ENCODE measurements at places on chromosomes 13 and 19. TPM values are rescaled to one million over a fixed set of nuclear protein-coding genes. Genes with fewer than 3 reads are reported as not detected.
A peak's percentile ranks its signal among the peaks of the same experiment; 100 is the strongest.

DNA sequence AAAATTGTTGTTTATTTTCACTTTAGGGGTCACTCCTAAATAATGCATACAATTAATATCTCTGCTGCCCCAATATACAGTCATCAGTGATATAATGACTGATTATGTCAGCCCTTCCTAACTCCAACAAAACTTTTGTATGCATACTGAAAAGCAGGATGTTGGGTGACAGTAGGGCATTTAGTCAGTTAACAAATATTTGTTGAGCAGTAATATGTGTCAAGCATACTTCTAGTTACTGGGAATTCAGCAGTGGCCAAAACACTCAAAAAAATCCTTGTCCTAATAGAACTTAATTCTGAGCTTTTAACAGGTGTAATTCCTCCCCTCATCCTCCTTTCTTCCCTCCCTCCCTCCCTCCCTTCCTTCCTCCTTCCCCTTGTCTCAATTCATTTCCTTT, 560.7 kb upstream of the KLHL1 start:
- H3K4me1 ChIP-seq: no peaks in the 10 kb centered on the region
- no peaks in the 10 kb centered on the region for H3K36me3 ChIP-seq
- no peak overlapping the region for H3K27ac ChIP-seq
- DNase-seq: no peak

GFY gene
- not detected for polyA plus RNA-seq

PRRG2 gene
- polyA plus RNA-seq: 0.42 TPM

MLNR gene
- polyA plus RNA-seq: not detected

PRR22 gene
- polyA plus RNA-seq: 0.91 TPM

B3GLCT gene
- 2.8 TPM for polyA plus RNA-seq

GRCh38 chr13:42056583-42056982, 8.1 kb downstream of the DGKH start:
- no peaks in the 10 kb centered on the region for H3K27me3 ChIP-seq
- peaks cover 7% of the 10 kb centered on the region for H3K36me3 ChIP-seq
- H3K27ac ChIP-seq: no peak overlapping the region
- no peak overlapping the region for H3K4me3 ChIP-seq
- DNase-seq: no peak

GRCh38 chr19:45601524-45602374, at the start of gene GPR4:
GPR4 (minus strand) TSS chr19:45602212; CDS start chr19:45591866, 10,346 bp downstream.
- peak; percentile 74 for DNase-seq
- H3K36me3 ChIP-seq: no peaks in the 10 kb centered on the region
- peaks cover 21% of the 10 kb centered on the region for H3K27me3 ChIP-seq
- peaks cover 8% of the 10 kb centered on the region for H3K4me1 ChIP-seq
- H3K4me3 ChIP-seq: peak within 1 kb of the TSS; percentile 17

GRCh38 chr13:106151056-106151699, 384.3 kb downstream of the EFNB2 start:
- no peak for DNase-seq
- H3K4me3 ChIP-seq: no peak overlapping the region
- H3K36me3 ChIP-seq: no peaks in the 10 kb centered on the region
- no peaks in the 10 kb centered on the region for H3K4me1 ChIP-seq

- H3K4me1 ChIP-seq: no peaks in the 10 kb centered on the region
- no peak for DNase-seq
- H3K4me3 ChIP-seq: no peak overlapping the region
- peaks cover 7% of the 10 kb centered on the region for H3K36me3 ChIP-seq
- H3K27me3 ChIP-seq: no peaks in the 10 kb centered on the region
- H3K27ac ChIP-seq: peak overlapping the region; percentile 20
Measured at GRCh38 chr19:17086834-17087233, 11.3 kb downstream of the MYO9B start.

DNA sequence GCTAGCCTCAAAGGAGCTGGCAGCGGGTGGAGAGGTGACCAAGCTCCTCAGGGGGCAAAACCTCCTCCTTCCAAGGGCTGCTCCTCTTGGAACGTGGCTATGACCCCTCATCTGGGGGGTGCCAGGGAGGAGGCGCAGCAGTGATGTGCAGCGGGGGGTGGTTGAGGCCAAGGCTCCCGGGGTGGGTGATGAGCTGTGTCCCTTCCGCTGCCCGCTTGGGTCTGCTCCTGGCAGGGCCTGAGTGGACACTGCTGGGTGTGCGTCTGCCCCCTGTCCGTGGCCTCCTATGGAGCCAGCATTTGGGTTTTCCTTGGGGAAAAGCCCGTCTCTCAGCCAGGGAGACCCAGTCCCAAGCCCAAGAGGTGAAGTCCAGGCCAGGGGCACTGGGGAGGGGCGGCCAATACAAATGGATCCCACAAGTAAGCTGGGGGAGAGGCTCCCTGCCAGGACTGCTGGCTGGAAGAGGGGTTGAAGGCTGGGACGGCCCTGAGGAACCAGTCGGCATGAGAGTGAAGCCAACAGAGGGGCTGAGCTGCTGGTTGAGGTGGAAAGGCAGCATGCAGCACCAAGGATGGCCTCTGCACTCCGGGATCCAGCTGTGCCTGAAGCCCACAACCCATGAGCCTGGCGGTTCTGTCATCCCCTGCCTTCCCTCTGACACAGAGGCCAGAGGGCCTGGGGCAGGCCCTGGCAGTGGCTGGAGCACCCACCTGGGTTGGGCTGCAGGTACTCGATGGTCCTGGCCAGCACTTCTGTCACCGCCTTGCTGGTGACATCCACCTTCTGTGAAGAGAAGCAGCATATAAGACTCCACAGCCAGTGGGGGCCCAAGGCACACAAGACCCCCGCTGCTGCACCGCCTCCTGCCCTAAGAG, 22.7 kb downstream of the MPND start:
- H3K4me3 ChIP-seq: no peak overlapping the region
- peaks cover 37% of the 10 kb centered on the region for H3K36me3 ChIP-seq
- peak overlapping the region; percentile 34 for H3K27ac ChIP-seq
- peaks cover 7% of the 10 kb centered on the region for H3K4me1 ChIP-seq

APOE gene
- polyA plus RNA-seq: 56.0 TPM

GRCh38 chr19:1577929-1578618, 9.9 kb upstream of the MEX3D start:
- no peak for DNase-seq
- peaks cover 34% of the 10 kb centered on the region for H3K36me3 ChIP-seq
- H3K27me3 ChIP-seq: no peaks in the 10 kb centered on the region
- no peak overlapping the region for H3K27ac ChIP-seq
- H3K4me3 ChIP-seq: no peak overlapping the region

DNA sequence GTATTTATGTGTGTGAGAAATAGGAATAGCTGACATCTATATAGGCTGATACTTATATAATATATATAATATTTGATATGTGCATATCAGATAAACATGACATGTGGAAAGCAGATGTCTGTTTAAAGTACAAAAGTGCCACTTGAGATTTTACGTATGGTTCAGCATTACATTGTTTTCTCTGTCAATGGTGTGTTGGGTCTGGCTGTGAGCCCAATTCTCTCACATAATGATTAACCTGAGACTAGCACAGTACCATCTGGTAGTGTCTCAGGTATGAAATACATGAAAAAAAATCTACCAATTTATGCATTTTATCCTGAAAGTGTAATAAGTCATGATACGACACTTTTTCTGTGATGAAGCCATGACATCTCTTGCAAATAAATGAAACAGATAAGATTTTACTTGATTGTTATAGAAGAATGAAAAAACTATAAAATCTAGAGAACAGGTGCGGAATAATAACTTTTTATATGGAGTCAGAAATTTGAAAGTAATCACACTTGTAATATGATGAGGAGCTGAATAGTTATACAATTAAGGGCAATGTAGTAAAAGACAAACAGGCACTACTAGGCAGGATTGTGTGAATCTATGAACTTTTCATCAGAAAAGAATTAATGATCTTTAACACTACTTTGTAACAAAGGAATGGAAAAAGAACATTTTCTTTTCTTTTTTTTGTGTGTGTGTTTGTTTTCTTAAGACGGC, 1405.0 kb downstream of the OLFM4 start:
- DNase-seq: no peak
- no peak overlapping the region for H3K27ac ChIP-seq
- H3K4me1 ChIP-seq: no peaks in the 10 kb centered on the region
- no peak overlapping the region for H3K4me3 ChIP-seq
- H3K36me3 ChIP-seq: no peaks in the 10 kb centered on the region

- H3K4me1 ChIP-seq: no peaks in the 10 kb centered on the region
- H3K27me3 ChIP-seq: peaks cover 9% of the 10 kb centered on the region
Measured at GRCh38 chr13:24802074-24802473, 38.1 kb downstream of the RNF17 start.

FBXO17 gene
- 40.7 TPM for polyA plus RNA-seq

DNA sequence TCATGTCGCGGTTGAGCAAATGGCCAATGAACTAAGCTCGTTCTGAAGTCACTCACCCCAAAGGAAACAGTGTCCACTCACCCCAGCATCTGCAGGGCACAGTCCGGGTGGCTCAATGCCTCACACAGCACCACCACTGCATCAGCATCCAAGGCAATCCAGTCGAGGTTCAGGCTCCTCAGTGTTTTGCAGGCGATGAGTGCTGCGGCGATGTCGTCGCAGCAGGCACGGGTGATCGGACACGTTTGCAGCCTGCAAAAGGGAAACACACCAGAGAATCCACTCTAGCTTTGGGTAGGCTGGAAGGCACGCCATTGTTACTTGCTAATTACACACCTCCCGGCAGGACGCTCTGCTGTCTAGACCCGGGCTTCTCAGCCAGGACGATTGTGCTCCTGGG, 26.5 kb downstream of the NLRP9 start:
- H3K27ac ChIP-seq: no peak overlapping the region
- DNase-seq: no peak

FLT1 gene
- 0.20 TPM for polyA plus RNA-seq
